ENCODE measurements at places on chromosomes 2 and 18. TPM values are rescaled to one million over a fixed set of nuclear protein-coding genes. Genes with fewer than 3 reads are reported as not detected.

Gene IL1A
- not detected for polyA plus RNA-seq

Gene ZNF638
- polyA plus RNA-seq: 50.5 TPM

- no peak for DNase-seq
Observed at GRCh38 chr2:113176696-113177355, 3.1 kb downstream of the PSD4 start.

- no peak for DNase-seq
Observed at GRCh38 chr2:102809291-102810189, 47.7 kb downstream of the TMEM182 start.

DNA sequence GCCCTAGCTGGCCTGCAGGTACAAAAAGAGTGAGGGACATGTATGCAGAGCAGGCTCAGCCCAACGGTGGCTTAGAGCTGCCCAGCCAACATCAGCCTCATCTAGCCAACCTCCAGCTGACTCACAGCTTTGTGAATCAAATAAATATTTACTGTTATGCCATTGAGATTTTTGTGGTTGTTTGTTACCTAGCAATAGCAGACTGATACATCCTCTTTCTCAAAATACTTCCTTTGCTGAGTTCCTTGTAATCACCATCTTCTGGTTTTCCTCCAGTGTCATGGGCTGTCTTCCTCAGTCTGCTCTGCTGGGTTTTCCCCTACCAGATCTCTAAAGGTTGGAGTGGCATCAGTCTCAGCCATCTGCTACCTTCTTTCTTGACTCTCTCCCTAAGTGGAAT lies 126.6 kb upstream of the SLC1A4 start:
- DNase-seq: no peak
